ENCODE measurements at places on chromosomes 1 and 21. TPM values are rescaled to one million over a fixed set of nuclear protein-coding genes. Genes with fewer than 3 reads are reported as not detected.

The C1orf105 gene
- total RNA-seq, result not detected

The BRINP2 gene
- not detected for total RNA-seq

The FAM72B gene
- total RNA-seq, result 24.1 TPM

The OR10K1 gene
- total RNA-seq, result not detected

The MATN1 gene
- not detected for total RNA-seq

The TEX38 gene
- total RNA-seq, result not detected

The CELA3A gene
- total RNA-seq, result not detected

The TINAGL1 gene
- total RNA-seq, result not detected

The KRTAP19-1 gene
- not detected for total RNA-seq

The LCE1B gene
- not detected for total RNA-seq

The PHGDH gene
- total RNA-seq, result 156 TPM

The KCNK1 gene
- total RNA-seq, result not detected

The C1QB gene
- total RNA-seq, result 0.79 TPM

The FCRL5 gene
- 0.37 TPM for total RNA-seq

The SPATA6 gene
- total RNA-seq, result 0.83 TPM

The SPRR4 gene
- not detected for total RNA-seq

The IVL gene
- total RNA-seq, result not detected

The CDC42 gene
- total RNA-seq, result 303 TPM

The ELF3 gene
- 0.83 TPM for total RNA-seq

The TESK2 gene
- 6.5 TPM for total RNA-seq

The ZBTB8B gene
- total RNA-seq, result not detected

The EFNA3 gene
- total RNA-seq, result 4.2 TPM

The AURKAIP1 gene
- 97.1 TPM for total RNA-seq

The ZNF496 gene
- total RNA-seq, result 25.9 TPM

The SYT6 gene
- not detected for total RNA-seq

The SDC3 gene
- total RNA-seq, result 0.51 TPM

The MYOG gene
- total RNA-seq, result not detected

The TLCD4 gene
- total RNA-seq, result 0.06 TPM

The UBE2G2 gene
- 111 TPM for total RNA-seq

The MORN1 gene
- 10.5 TPM for total RNA-seq

The ZNF593OS gene
- not detected for total RNA-seq

The NUF2 gene
- total RNA-seq, result 50.2 TPM

The ANXA9 gene
- not detected for total RNA-seq

The PFDN2 gene
- total RNA-seq, result 54.1 TPM

The FAM167B gene
- 1.1 TPM for total RNA-seq

The PCAT6 gene
- 0.61 TPM for total RNA-seq

The USH2A gene
- total RNA-seq, result not detected

The ASCL5 gene
- not detected for total RNA-seq

The TMEM61 gene
- not detected for total RNA-seq

The LYPD8 gene
- not detected for total RNA-seq

The F11R gene
- total RNA-seq, result 28.5 TPM

The L1TD1 gene
- total RNA-seq, result not detected

The OR14K1 gene
- not detected for total RNA-seq

The PEAR1 gene
- 0.28 TPM for total RNA-seq

The CLCA4 gene
- total RNA-seq, result not detected

The NBPF11 gene
- 14.3 TPM for total RNA-seq

The ANGPTL1 gene
- total RNA-seq, result not detected

The A3GALT2 gene
- 0.31 TPM for total RNA-seq

The AK4 gene
- total RNA-seq, result 79.5 TPM

The SPRR2A gene
- not detected for total RNA-seq

The HMCN1 gene
- total RNA-seq, result 0.55 TPM

The B4GALT2 gene
- 12.5 TPM for total RNA-seq

The PLEKHG5 gene
- total RNA-seq, result 5.0 TPM

The LMX1A gene
- total RNA-seq, result not detected

The SPATA17 gene
- total RNA-seq, result not detected
